ENCODE measurements at places on chromosomes 13 and 19.

GRCh38 chr13:109744512-109745051 is 41.8 kb downstream of the IRS2 start:
- DNase-seq, result no peak

DNA sequence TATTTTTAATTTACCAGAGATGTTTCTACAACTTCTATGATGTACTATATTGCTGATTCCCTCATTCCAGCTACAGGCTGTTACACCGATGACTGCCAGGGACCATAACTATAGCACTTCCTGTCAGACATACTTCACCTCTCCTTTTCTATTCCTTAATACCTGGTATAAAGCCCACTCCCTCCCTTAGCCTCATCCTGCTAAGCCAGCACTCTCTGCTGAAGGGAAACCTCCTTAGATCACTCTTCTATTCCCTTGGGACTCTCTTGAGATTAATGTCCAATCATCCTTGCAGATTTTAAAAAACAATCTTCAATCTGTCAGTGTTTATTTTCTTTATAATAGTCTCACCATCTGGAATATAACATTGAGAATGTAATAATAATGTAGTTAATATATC is 127.9 kb downstream of the DIAPH3 start:
- no peak for DNase-seq

DNA sequence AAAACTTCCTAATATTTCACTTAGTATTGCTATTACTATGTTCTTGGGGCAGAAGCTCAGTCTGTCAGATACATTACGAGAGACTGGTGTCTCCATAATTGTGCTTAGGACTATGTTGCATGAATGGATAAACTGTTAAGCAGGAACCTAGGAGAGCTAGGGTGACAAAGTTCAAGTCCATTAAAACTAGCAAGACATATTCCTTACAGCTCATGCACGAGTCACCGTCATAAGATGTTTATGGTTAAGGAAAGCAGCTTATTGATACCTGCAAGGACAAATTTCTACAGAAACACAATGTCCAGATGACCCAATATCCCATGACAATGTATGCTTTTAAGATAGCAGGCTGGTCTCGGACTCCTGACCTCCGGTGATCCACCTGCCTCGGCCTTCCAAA is 5.7 kb upstream of the ZNF813 start:
- no peak for DNase-seq

DNA sequence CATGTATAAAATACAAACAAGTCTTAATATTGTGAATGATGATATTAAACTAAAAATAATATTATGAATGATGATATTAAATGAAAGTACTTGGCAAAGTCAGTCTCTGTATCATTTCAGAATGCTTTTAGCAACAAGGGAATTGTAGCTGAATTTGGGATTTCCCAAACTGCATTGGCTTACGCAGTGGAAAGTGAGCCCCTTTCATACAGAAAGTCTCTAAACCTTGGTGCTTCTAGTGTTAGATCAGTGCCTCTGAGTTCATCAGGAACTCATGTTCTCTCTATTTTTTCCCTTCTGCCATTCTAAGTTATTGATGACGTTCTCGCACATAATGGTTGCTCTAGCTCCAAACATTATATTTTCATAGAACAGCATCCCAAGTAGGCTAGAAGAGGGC is 300.0 kb downstream of the ITGBL1 start:
- no peak for DNase-seq

- peak; percentile 20 for DNase-seq
Observed at GRCh38 chr19:16118489-16119033, 6.9 kb downstream of the RAB8A start.

DNA sequence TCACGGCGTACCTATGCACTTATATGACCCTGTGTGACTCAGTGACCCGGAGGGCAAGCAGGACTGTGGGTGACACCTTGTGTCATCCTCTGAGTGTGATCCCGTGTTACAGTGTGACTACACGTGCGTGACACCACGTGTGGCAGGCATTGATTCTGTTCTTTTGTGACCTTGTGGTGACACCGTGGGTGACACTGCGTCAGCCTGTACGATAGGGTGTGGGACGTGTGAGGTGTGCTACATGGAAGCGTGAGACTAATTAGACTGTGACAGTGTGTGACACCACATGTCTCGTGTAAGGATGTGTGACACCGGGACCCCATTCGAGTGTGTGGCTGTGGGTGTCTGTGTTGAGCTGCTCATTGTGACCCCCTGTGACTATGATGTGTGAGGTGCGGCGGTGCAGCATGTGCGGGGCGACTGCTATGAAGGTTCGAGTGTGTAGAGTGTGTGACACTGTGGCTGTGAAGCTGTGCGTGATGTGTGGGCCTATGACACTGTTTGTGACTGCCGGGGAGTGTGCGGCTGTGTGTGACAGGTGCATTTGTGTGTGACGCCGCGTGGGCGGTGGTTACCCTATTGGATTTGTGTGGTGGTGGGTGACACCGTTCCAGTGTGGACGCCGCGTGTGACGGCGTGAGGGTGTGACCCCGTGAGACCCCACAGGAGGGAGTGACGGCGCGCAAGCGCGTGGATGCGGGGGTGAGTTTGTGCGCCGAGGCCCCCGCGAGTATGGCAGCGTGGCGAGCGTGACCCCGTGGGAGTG is 399 bp upstream of the SPTBN4 start:
- DNase-seq, result peak; percentile 85

GRCh38 chr19:35932291-35932936 is 3.8 kb upstream of the LRFN3 start:
- no peak for DNase-seq

- DNase-seq, result no peak
Observed at GRCh38 chr13:46507981-46508380, 45.0 kb upstream of the LRCH1 start.

DNA sequence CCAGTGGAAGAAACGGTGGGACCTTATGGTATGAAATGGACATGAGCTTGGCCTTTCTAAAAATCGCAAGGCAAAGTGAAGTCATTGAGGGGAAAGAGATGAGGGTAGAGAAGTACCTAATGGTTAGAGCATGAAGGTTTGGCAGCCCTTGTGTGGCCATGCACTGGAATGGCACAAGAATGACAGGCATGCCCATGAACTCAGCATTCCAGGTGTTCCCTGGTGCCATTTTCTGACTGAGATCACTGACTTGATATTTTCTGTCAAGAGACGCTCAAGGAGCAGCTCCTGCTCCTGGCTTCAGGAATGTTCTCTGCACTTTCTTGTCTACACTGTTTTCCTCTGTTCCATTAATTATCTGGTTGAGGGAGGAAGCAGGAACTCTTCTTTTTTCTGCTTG is 225.0 kb upstream of the SLC10A2 start:
- no peak for DNase-seq

- no peak for DNase-seq
Observed at GRCh38 chr13:49305792-49306425, 58.2 kb downstream of the CDADC1 start.

DNA sequence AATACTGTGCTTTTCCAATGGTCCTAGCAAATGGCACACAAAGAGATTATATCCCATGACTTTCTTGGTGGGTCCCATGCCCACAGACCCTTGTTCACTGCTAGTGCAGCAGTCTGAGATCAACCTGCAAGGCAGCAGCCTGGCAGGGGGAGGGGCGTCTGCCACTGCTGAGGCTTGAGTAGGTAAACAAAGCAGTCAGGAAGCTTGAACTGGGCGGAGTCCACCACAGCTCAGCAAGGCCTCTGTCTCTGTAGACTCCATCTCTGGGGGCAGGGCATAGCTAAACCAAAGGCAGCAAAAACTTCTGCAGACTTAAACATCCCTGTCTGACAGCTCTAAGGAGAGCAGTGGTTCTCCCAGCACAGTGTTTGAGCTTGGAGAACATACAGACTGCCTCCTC is 82.9 kb downstream of the ZNF737 start:
- peak; percentile 16 for DNase-seq

DNA sequence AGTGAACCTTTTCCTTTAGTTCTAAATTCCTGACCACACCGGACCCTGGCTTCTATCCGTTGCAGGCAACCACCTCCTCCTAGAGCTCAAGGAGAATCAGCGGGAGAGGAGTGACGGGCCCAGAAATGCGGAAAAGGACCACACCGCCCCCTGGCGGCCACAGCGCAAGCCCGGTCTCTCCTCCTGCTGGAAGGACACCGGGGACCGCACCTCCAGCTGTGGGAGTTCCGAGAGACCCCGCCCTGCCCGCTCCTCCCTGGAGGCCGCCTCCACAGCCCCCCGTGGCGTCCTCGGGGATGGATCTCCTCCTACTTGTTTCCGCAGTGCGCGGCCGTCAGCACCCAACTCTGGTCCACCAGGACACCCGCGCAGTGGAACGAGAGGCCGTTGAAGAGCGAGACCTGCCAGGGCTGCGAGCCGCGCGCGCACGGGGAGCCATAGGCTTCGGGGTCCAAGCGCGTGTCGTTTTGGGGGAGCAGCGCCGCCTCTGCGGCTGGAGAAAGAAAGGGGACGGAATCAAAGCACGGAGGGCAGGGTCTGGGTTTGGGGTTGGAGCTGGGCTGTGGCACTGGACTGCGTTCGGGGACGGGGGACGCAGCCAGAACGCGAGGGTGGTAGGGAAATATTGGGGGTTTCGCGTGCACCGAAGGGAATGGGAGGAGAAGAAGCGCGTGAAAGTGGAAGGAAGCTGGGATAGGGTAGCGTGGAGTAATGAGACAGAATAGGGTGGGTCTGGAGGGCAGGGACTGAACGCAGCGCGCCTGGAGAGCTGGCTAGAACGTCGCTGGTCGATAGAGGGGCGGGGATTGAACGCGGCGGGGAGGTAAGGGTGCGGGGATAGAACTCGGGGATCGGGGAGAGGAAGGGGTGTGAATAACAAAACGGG is 2.5 kb downstream of the KLK10 start:
- DNase-seq, result peak; percentile 29

- no peak for DNase-seq
Observed at GRCh38 chr13:111850458-111850857, 216.5 kb upstream of the SOX1 start.

- DNase-seq, result peak; percentile 59
Observed at GRCh38 chr19:2478756-2479555, 3.0 kb downstream of the GADD45B start.

DNA sequence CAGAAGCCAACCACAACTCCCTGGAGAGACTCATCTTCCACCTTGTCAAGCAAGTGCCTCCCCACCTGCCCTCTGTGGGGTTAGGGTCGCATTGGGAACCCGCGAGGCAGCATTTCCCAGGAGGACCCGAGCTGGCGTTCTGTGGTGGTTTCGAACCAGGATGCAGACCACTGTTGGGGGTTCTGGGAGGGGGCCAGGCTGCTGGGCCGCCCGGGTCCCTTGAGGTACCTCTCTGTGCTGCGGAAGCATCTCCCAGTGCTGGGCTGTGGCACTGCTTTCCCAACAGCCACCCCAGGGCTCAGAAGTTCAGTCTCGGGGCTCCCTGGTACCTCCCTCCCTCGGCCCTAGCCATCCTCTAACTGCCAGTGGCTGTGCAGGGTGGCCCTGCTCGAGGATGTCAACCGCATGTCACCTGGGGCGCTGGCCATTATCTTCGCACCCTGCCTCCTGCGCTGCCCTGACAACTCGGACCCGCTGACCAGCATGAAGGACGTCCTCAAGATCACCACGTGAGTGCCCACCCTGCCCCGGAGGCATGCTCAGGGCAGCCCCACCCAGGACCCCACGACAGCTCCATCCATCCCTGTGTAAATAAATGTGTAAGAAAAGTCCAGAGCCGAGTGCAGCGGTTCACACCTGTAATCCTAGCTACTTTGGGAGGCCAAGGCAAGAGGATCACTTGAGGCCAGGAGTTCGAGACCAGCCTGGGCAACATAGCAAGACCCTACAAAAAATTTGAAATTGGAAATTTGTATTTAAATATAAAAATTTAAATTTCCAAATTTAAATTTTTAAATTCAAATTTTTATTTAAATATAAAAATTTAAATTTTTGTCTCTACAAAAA is 8.2 kb upstream of the USE1 start:
- DNase-seq, result no peak

DNA sequence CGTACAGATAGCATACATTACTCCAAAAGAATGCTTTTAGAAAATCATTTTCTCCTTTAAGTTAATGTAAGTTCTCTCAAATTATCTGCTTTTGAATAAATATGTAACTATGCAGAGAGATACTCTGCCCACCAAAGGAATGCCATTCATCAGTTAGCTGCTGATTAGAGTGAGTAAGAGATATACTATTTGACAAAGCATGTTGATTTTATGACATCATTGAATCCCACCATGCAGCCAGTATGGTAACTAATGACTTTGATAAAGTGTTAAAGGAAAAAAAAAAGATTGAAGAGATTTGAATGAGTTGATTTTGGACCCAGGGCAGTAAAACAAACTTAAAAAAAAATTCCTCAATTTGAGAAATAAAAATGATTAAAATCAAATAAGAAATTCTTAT is 521.5 kb downstream of the SLITRK6 start:
- DNase-seq, result no peak

DNA sequence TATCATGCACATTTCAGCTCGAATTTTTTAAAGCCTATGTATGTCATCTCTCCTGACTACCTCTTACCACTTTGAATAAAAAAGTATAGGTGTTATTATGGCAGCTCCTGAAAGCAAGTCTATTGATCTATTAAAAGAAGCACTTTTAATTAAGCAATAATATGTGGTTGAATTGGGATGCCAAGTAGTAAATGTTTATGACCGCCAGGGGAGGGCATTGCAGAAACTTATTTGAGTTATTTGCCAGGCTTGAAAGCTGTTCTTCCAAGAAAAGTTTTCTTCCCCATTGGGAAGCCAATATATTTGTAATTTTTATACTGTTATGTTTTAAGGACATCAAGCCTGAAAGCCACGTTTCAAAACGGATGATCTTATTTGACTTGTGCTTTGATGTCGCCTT is 88.1 kb upstream of the SOX21 start:
- no peak for DNase-seq

DNA sequence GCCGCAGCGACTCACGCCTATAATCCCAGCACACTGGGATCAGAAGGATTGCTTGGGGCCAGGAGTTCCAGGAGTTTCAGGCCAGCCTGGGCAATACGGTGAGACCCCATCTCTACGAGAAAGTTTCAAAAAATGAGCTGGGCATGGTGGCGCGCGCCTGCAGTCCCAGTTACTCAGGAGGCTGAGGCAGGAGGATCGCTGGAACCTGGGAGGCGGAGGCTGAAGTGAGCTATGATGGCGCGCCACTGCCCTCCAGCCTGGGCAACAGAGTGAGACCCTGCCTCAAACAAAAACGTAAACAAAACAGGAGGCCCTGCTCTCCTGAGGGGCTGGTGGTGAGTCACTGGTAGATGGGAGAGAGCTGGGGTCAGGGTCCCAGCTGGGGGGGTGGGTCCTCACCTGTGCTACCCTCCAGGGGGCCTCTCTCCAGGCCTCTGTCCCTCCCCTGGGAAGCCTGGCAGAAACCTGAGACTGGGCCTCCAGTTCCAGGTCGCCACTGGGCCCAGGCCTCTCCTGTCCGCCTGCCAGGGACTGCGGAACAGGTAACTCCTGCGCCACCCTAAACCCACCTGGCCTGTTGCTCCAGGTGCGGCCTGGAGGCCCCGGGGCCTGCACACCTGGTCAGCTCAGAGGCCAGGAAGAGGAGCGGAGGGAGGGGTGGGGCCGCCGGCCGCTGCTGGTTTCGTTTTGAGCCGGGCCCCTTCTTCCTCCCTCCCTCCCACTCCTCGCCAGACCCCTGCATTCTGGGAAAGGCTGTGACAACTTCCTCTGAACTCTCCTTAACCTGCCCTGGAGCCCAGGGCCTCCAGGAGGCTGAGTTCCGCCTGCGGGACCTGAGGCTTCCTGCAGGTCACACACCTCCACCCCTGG is 17.2 kb upstream of the ZBTB7A start:
- peak; percentile 42 for DNase-seq

Measured in CD4-positive, alpha-beta T cell treated with Interleukin-15 for 4 hours (primary cell).